HEK293T (cell line): ENCODE measurements at places on chromosomes 2 and 18.

- DNase-seq: no peak
These were observed 18.5 kb upstream of the SPTBN1 start for GRCh38 chr2:54437588-54437987.

DNA sequence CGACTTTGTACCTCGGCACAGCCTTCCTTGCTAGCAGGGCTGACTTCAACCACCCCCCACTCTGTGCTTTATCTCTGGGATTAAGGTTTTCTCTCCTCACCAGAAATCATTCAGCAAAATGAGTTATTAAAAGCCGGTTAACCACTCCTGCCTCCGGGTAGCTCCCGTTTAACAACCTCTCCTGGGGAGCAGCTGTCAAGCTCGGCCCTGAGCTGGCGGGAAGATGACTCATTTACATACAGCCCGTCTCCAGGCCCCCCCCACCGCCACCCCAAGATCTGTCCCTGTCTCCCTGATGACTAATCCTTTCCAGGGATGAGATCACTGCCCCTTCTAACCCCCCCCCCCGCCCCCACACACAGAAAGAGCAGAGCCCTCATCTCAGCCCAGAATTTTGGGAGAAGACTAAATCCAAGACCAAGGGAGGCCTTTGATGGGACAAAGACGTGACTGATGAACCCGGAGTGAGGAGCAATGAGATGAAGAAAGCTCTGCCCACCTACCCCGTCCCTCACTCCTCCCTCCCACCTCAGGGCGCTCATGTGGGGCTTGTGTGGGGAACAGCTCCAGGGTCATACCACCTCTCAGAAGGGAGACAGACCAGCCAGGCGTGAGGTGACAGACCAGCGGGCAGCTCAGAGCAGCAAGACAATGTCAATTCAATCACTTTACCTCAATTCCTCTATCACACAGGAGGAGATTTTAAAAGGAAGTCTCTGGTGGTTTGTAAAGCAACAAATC is 131.4 kb downstream of the MSH2 start:
- DNase-seq: peak; percentile 25

- DNase-seq: no peak
These were observed 182.2 kb downstream of the BCL11A start for GRCh38 chr2:60371219-60371618.

GRCh38 chr2:74836675-74837401 is 2.9 kb downstream of the HK2 start:
- DNase-seq: no peak

DNA sequence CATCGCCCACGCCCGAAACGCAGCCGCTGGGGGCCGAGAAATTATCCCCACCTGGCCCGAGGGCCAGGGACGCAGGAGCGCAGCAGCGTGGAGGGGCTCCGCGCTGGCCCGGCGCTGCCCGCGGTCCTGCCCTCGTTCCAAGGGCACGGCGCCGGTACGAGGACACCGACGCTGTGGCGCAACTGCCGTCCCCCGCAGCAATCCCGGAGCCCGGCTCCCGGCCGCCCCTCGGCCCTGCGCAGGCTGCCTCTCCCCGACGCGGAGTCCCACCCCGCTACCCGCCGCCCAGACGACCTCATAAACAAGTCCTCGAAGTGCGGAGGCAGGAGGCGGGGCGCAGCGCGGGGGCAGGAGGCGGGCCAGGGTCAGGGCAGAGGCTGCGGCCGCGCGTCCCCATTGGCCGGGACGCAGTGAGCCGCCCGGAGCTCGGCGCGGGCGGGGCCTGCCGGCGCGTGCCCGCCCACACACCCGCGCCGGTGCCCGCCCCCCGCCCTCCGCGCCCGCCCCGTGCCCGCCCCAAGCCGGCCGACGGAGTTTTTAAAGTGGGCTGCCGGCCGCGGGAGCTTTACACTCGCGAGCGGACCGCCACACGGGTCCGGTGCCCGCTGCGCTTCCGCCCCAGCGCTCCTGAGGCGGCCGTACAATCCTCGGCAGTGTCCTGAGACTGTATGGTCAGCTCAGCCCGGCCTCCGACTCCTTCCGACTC is at the start of gene EPAS1:
TSS of gene EPAS1 (plus strand) at position 568 of the 706 bp plus-strand sequence. CDS start 505 bp downstream, outside the sequence.
- peak; percentile 89 for DNase-seq

- DNase-seq: no peak
These were observed 8.8 kb upstream of the IFIH1 start for GRCh38 chr2:162327134-162327769.

- DNase-seq: no peak
These were observed 36.7 kb downstream of the HDAC4 start for GRCh38 chr2:239363946-239364637.

- DNase-seq: no peak
These were observed 87.4 kb upstream of the AGAP1 start for GRCh38 chr2:235406430-235406829.

GRCh38 chr2:218214116-218214515 is 2.9 kb upstream of the ARPC2 start:
- DNase-seq: no peak

- no peak for DNase-seq
These were observed 9.9 kb upstream of the RAPGEF4 start for GRCh38 chr2:172725746-172726145.

- DNase-seq: no peak
These were observed 42.6 kb downstream of the MAPK4 start for GRCh38 chr18:50602466-50602865.

DNA sequence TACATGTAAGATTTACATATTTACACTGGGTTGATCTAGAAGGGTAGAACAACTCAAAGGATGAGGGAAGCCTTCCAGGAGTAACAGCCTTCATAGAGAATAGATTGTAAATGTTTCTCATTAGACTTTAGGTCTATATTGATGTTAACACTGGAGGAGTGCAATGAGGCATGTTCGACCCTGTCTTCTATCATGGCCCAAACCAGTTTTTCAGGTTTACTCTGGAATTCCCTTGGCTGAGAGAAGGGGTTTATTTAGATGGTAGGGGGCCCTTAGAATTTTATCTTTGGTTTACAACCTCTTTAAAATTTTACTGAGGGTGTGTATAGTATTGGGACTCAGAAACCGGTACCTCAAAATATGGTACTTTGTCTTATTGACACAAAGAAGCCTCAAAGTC is 634.9 kb upstream of the PIK3C3 start:
- DNase-seq: no peak
